ENCODE measurements at places on chromosomes 3 and 15.

DNA sequence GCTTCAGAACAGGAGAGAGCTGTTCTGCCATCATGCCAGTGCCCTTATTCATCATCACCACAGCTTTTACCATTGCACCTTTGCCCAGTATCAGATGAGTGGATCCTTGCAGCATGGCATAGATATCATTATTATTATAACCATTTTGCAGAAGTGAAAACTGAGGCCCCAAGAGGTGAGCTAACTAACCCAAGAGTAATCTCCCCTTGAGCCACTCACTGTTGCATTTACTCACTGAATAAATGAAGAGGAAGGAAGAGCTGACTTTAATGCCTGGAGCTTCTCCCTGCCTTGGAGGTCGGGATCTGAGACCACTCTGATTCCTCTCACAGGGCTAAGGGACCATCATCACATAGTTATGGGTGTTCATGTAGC is 32.0 kb downstream of the HRH1 start:
- no peak for DNase-seq

- no peak for DNase-seq
These were observed 61.0 kb downstream of the PLXNA1 start for GRCh38 chr3:127043731-127044510.

GRCh38 chr3:139132976-139133375 is 88.3 kb upstream of the PRR23C start:
- DNase-seq = no peak

GRCh38 chr15:70512772-70513362 is 250.5 kb downstream of the UACA start:
- no peak for DNase-seq

Measured in activated CD8-positive, alpha-beta memory T cell treated with anti-CD3 and anti-CD28 coated beads for 4 hours (primary cell).